ENCODE measurements at places on chromosomes 5 and 9.

DNA sequence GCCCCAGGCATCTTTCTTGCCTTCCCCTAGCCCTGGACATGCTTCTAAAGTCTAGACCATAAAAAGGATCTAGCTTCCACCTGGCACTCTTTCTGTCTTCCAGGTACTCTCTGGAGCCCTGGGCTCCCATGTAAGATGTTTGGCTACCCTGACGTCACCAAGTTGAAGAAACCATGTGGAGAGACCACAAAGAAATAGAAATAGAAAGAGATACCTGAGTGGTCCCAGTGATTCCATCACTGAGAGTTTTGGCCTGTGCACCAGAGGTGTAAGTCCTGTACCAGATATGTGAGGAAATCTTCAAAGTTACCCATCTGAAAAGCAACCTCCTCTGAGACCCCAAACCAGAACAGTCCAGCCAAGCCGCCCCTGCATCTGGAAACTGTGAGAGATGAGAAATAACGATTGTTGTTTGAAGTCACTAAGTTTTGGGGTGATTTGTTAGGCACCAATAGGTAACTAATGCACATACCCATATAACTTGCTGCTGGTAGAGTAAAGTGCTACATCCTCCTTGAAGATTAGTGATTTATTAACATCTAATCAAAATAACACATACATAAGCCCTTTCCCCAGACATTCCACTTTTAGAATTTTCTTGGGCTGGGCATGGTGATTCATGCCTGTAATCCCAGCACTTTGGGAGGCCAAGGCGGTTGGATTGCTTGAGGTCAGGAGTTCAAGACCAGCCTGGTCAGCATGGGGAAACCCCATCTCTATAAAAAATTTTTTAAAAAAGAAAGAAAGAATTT, 85.7 kb upstream of the LHFPL2 start:
- no peak for DNase-seq

DNA sequence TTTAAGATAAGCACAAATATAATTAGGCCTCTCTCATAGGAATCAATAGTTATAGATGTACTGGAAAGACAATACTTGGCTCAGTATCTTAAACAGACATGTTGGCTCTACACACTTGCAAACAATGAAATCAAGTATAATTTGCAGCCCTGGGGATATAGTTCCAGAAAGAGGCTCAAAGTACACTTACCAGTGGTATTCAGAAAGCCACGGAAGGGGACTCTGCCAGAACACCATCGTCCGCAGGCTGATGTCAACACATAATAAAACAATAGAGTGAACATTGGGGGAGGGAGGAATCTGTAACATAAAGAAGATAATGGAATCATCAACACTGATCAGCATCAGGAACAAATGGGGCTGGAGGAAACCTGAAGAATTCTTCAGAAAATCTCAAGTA, 31.2 kb upstream of the EBF1 start:
- no peak for DNase-seq

DNA sequence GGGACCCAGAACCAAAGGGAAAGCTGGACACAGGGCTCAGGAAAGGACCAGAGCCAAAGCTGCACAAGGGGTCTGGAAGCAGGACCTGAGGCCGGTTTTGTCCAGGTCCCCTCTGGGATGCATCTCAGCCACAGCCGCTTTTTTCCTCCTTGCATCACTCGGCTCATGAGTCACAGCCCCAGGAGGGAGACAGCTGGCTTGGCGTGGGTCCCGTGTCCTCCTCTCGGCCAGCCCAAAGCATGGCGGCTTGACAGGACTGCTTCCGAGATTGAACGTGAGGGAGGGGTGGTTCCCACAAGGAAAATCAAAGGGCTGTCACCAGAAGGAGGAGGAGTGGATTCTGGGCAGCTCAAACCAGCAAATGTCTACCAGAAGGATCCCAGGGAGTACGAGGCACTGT, 56.7 kb upstream of the CPLX2 start:
- no peak for DNase-seq

- no peak for DNase-seq
These were observed 32.6 kb upstream of the TMOD1 start for GRCh38 chr9:97468658-97469448.

GRCh38 chr5:2538169-2538568, 213.3 kb downstream of the IRX2 start:
- DNase-seq = no peak

- DNase-seq = no peak
These were observed 1.0 kb downstream of the RABL6 start for GRCh38 chr9:136808806-136809158.

DNA sequence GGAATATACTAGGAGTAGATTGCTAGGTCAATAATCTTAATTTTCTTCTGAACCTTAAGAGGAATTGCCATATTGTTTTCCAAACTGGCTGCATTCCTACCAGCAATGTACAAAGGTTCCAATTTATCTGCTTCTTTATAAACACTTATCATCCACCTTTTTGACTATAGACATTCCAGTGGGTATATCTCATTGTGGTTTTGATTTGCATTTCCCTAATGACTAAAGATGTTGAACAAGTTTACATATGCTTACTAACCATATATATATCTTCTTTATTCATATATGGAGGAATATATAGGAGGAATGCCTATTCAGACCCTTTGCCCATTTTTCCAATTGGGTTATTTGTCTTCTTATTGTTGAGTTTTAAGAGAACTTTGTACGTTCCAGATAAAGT, 7.6 kb downstream of the DNAJC18 start:
- no peak for DNase-seq

DNA sequence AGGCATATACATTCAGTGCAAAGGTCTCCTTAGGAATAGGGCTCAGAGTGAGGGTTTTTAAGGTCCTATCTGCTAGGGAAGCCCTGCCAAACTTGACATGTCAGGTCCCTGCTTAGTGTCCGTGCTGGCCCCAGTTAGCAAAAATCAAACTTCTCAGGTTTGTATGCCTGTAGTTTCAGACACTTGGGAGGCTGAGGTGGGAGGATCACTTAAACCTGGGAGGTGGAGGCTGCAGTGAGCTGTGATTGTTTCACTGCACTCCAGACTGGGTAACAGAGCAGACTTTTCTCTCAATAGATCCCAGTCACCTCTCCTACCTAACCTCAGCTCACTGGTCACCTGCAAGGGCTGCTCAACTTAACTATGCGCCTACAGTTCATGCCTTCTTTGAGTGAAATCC, 18.7 kb upstream of the TMEM245 start:
- no peak for DNase-seq

DNA sequence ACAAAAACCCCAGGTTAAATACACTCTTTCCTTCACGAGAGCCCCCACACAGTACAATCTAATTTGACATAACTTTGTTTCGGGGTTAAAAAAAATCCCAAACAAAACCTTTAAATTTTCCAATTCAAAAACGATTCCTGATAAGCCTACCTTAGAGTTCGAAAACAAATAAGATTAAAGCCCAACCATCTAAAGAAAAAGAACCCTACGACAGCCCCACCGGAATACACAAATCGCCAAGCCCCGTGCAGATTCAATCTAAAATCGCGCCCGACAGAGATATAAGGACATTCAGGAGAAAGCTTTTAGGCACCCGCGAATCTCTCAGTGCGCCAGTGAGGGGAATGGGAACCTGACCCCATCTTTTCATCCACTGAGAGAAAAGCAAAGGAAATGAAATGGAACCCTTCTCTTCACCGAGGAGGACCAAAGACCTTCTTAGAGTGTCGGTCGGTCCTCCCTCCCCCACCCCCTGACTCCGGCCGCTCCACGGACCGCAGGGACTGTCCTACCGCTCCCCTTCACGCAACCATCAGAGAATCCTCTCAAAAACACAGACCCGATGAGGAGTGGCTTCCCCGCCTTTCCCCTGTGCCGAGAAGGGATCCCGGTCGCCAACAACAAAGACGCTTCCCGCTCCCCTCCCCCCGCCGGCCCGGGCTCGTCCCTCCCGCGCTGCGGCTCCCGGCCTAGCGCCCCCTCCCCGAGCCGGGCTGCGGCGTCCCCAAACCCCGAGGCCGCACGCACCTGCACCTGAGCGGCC, 925 bp downstream of the ABHD17B start:
- DNase-seq = peak; percentile 16

- DNase-seq = no peak
These were observed 124.6 kb downstream of the UNC13B start for GRCh38 chr9:35286381-35286780.

GRCh38 chr5:53039855-53040254, 50.7 kb downstream of the ITGA2 start:
- no peak for DNase-seq

- peak; percentile 17 for DNase-seq
These were observed 992 bp downstream of the SETD9 start for GRCh38 chr5:56910210-56910965.

DNA sequence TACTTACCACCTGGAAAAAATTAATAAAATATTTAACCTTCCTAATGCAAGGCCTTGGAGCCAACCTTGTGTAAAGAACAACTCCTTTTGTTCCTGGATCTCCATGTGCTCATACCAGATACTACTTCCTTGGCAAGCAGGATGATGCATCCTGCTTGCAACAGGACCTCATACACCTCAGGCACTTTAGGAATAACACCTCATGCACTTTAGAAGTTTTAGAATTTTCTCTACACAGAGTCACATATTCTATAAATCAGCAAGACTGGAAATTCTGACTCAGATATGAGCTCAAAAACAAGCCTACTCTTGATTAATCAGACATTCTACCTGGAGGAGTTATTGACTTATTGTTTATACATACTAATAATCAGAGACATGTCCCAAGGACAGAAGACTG, 209.6 kb upstream of the CDH10 start:
- DNase-seq = no peak

Measured in stimulated activated CD8-positive, alpha-beta memory T cell treated with anti-CD3 and anti-CD28 coated beads, Interleukin-15, amount 100 ng/mL, for 24 hours (primary cell).